A673 (cell line): ENCODE measurements at places on chromosomes 3 and 15. TPM values are rescaled to one million over a fixed set of nuclear protein-coding genes. Genes with fewer than 3 reads are reported as not detected.

DNA sequence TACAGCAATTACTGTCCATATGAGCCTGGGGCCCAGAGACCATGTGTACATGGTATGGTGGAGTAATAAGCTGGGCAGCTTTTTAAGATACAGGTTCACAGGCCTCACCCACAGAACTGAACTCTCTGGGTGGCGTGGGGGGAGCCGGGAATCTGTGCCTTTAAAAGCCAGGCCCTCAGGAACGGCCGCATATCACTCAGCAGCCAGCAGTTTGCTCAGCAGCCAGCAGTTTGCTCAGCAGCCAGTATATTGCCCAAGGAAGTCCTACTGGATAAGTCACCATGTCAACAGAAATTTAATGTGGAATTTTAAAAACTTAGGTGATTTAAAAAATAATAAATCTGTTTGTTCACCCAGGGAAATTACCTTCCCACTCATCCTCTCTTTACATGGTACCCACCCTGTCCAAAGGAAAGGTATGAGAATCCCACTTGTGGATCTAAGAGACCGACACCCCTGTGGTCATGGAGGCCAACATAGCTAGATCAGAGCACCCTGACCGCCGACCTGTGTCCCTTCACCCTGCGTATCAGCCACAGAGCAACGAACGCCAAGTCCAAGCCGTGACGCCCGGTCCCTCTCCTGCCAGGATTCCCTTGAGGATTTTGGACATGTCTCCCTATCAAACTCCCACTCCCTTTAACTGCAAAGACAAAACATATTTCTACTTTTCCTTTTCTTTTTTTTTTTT lies 95.7 kb upstream of the CHRM5 start:
- no peak overlapping the region for H3K4me3 ChIP-seq
- H3K27me3 ChIP-seq, result no peaks in the 10 kb centered on the region
- H3K4me1 ChIP-seq, result no peaks in the 10 kb centered on the region
- no peak overlapping the region for H3K27ac ChIP-seq
- H3K36me3 ChIP-seq, result no peaks in the 10 kb centered on the region
- DNase-seq, result no peak

- DNase-seq, result peak; percentile 89
- no peak overlapping the region for H3K4me3 ChIP-seq
- no peaks in the 10 kb centered on the region for H3K36me3 ChIP-seq
- H3K27me3 ChIP-seq, result no peaks in the 10 kb centered on the region
- H3K4me1 ChIP-seq, result peaks cover 38% of the 10 kb centered on the region
- no peak overlapping the region for H3K27ac ChIP-seq
Observed at GRCh38 chr3:102229062-102229655, 205.7 kb upstream of the ZPLD1 start.

DNA sequence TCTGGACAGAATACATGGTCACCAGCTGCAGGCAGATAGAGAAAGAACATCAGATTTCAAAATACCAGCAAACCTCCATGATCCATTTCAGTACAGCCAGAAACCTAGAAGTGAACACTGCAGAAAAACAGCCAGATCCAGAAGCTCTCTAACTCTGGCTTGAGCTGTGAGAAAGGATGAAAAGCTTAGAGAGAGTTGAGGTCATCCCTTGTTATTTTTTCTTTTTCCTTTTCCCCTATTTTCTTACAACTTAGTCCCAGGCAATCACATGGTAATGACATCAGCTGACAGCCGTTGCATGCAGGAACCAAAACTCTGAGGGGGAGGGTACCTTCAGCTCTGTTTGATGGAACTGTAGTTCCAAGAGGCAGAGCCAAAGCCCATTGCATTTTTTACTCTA lies 113.2 kb downstream of the TCF12 start:
- H3K36me3 ChIP-seq, result no peaks in the 10 kb centered on the region
- peak overlapping the region; percentile 1 for H3K27ac ChIP-seq
- no peak for DNase-seq
- no peaks in the 10 kb centered on the region for H3K27me3 ChIP-seq

GRCh38 chr3:188605231-188605630 lies 451.3 kb downstream of the LPP start:
- no peaks in the 10 kb centered on the region for H3K27me3 ChIP-seq
- no peaks in the 10 kb centered on the region for H3K4me1 ChIP-seq
- H3K36me3 ChIP-seq, result peaks cover 7% of the 10 kb centered on the region
- DNase-seq, result no peak
- H3K4me3 ChIP-seq, result no peak overlapping the region

- no peak overlapping the region for H3K27ac ChIP-seq
- no peak for DNase-seq
- no peak overlapping the region for H3K4me3 ChIP-seq
- H3K4me1 ChIP-seq, result no peaks in the 10 kb centered on the region
- H3K27me3 ChIP-seq, result no peaks in the 10 kb centered on the region
- H3K36me3 ChIP-seq, result no peaks in the 10 kb centered on the region
Observed at GRCh38 chr3:154850921-154851320, 229.2 kb upstream of the MME start.

- H3K4me1 ChIP-seq, result no peaks in the 10 kb centered on the region
- no peaks in the 10 kb centered on the region for H3K27me3 ChIP-seq
- H3K36me3 ChIP-seq, result no peaks in the 10 kb centered on the region
- H3K4me3 ChIP-seq, result no peak overlapping the region
- DNase-seq, result no peak
Observed at GRCh38 chr3:165903885-165904630, 66.8 kb upstream of the BCHE start.

GRCh38 chr15:52100807-52101442 lies 11.7 kb downstream of the BCL2L10 start:
- no peak overlapping the region for H3K27ac ChIP-seq
- H3K4me1 ChIP-seq, result no peaks in the 10 kb centered on the region
- no peaks in the 10 kb centered on the region for H3K36me3 ChIP-seq
- peak; percentile 86 for DNase-seq
- no peak overlapping the region for H3K4me3 ChIP-seq

DNA sequence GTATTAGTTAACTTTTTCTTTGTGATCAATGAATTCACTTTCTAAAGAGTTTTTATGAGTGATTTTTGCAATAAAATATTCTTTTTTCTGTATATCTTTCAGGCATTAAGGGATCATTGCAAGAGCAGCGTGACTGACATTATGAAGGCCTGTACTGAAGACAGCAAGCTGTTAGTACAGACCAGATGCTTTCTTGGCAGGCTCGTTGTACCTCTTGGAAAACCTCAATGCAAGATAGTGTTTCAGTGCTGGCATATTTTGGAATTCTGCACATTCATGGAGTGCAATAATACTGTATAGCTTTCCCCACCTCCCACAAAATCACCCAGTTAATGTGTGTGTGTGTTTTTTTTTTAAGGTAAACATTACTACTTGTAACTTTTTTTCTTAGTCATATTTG lies 24.4 kb downstream of the SELENOT start:
- DNase-seq, result no peak
- no peak overlapping the region for H3K27ac ChIP-seq
- H3K4me3 ChIP-seq, result no peak overlapping the region

- H3K27ac ChIP-seq, result no peak overlapping the region
- DNase-seq, result no peak
- no peaks in the 10 kb centered on the region for H3K4me1 ChIP-seq
- no peaks in the 10 kb centered on the region for H3K36me3 ChIP-seq
- H3K4me3 ChIP-seq, result no peak overlapping the region
Observed at GRCh38 chr3:156017352-156018030, 102.9 kb upstream of the KCNAB1 start.

GRCh38 chr3:27675287-27675686 lies 46.8 kb downstream of the EOMES start:
- H3K27me3 ChIP-seq, result no peaks in the 10 kb centered on the region
- peak; percentile 19 for DNase-seq

- no peak overlapping the region for H3K4me3 ChIP-seq
- peak; percentile 80 for DNase-seq
- no peaks in the 10 kb centered on the region for H3K27me3 ChIP-seq
- no peak overlapping the region for H3K27ac ChIP-seq
- peaks cover 19% of the 10 kb centered on the region for H3K4me1 ChIP-seq
Observed at GRCh38 chr3:173939331-173939730, 541.8 kb downstream of the NLGN1 start.

GRCh38 chr15:78102741-78103140 lies 10.4 kb downstream of the SH2D7 start:
- H3K4me1 ChIP-seq, result no peaks in the 10 kb centered on the region
- H3K4me3 ChIP-seq, result no peak overlapping the region
- DNase-seq, result no peak
- H3K27ac ChIP-seq, result no peak overlapping the region

- peaks cover 51% of the 10 kb centered on the region for H3K36me3 ChIP-seq
- no peak overlapping the region for H3K27ac ChIP-seq
- no peak overlapping the region for H3K4me3 ChIP-seq
- no peaks in the 10 kb centered on the region for H3K27me3 ChIP-seq
- peaks cover 11% of the 10 kb centered on the region for H3K4me1 ChIP-seq
Observed at GRCh38 chr3:126438186-126438585, 37.5 kb downstream of the ZXDC start.

- no peaks in the 10 kb centered on the region for H3K27me3 ChIP-seq
- H3K4me3 ChIP-seq, result no peak overlapping the region
- H3K36me3 ChIP-seq, result no peaks in the 10 kb centered on the region
- H3K27ac ChIP-seq, result no peak overlapping the region
Observed at GRCh38 chr3:51953445-51953844, 1.7 kb upstream of the GPR62 start.

GRCh38 chr15:84799511-84800187 lies 17.5 kb upstream of the ALPK3 start:
- H3K4me3 ChIP-seq, result no peak overlapping the region
- H3K4me1 ChIP-seq, result no peaks in the 10 kb centered on the region
- peaks cover 41% of the 10 kb centered on the region for H3K36me3 ChIP-seq
- H3K27ac ChIP-seq, result no peak overlapping the region

- H3K4me1 ChIP-seq, result peaks cover 7% of the 10 kb centered on the region
- H3K36me3 ChIP-seq, result no peaks in the 10 kb centered on the region
- no peak for DNase-seq
- no peak overlapping the region for H3K4me3 ChIP-seq
- H3K27ac ChIP-seq, result no peak overlapping the region
Observed at GRCh38 chr15:91520850-91521249, 332.7 kb upstream of the SLCO3A1 start.

GRCh38 chr3:159782724-159783421 lies 205.8 kb upstream of the IL12A start:
- DNase-seq, result no peak
- H3K27ac ChIP-seq, result no peak overlapping the region
- H3K4me3 ChIP-seq, result no peak overlapping the region
- no peaks in the 10 kb centered on the region for H3K36me3 ChIP-seq
- no peaks in the 10 kb centered on the region for H3K27me3 ChIP-seq
- no peaks in the 10 kb centered on the region for H3K4me1 ChIP-seq

- H3K36me3 ChIP-seq, result no peaks in the 10 kb centered on the region
- no peak overlapping the region for H3K4me3 ChIP-seq
- no peaks in the 10 kb centered on the region for H3K4me1 ChIP-seq
- H3K27me3 ChIP-seq, result no peaks in the 10 kb centered on the region
- no peak for DNase-seq
- no peak overlapping the region for H3K27ac ChIP-seq
Observed at GRCh38 chr15:80185152-80185551, 32.4 kb downstream of the FAH start.

DNA sequence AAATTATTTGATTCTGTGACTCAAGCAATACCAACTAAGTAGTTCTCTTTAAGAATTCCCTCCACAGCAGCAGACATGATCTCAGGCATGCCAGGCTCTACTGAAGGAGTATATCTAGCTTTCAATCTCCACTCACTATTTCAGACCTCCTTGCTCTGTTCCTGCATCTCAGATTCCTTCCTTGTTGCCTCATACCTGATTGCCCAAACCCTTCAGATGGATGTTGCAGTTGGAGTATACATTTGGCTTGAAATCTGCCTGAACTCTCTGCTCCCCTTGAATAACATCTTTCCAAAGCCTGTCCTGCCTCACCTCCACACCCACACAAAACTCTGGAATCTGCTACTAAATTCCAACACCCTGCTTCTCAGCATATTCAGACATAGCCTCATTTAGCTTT lies 19.8 kb upstream of the TM4SF4 start:
- H3K4me1 ChIP-seq, result no peaks in the 10 kb centered on the region
- H3K36me3 ChIP-seq, result no peaks in the 10 kb centered on the region
- H3K27me3 ChIP-seq, result no peaks in the 10 kb centered on the region
- DNase-seq, result no peak

DNA sequence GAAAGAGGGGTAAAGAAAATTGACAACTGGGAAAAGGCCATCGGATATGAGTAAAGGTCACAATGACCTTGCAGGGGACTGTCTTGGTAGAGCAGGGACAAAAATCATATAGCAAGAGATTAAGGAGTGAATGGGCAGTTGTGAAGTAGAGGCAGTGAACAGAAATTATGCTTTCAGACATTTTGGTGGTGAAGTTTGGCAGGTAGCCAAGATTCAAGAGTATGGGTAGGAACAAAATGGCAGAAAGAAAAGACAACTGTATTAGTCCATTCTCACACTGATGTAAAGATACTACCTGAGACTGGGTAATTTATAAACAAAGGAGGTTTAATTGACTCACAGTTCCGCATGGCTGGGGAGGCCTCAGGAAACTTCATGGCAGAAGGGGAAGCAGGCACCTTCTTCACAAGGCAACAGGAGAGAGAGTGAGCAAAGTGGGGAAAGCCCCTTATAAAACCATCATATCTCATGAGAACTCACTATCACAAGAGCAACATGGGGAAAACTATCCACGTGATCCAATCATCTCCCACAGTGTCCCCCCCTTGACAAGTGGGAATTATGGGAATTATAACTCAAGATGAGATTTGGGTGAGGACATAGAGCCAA lies 84.0 kb downstream of the CGNL1 start:
- no peak overlapping the region for H3K27ac ChIP-seq
- no peak overlapping the region for H3K4me3 ChIP-seq
- DNase-seq, result peak; percentile 9
- no peaks in the 10 kb centered on the region for H3K27me3 ChIP-seq
- no peaks in the 10 kb centered on the region for H3K36me3 ChIP-seq

DNA sequence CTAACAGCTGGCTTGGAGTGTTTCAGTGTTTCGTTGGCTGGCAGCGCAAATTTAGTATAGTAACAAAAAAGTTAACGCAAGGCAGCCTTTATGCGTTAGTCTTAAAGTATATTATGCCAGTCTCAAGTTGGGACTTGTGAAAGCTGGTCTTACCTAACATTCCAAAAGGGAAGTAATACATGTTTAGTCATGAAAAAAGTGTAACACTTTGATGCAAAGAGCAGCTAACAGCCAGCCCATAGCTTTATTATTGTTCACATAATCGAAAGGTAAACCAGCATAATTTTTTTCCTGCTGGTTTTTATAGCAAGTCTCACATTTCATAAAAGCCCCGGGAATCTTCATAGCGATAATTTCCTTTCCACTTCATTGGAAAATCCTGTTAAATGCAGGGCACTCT lies 2.4 kb upstream of the GPR87 start:
- H3K4me1 ChIP-seq, result peaks cover 8% of the 10 kb centered on the region
- H3K4me3 ChIP-seq, result no peak overlapping the region
- H3K27ac ChIP-seq, result no peak overlapping the region
- no peak for DNase-seq
- H3K36me3 ChIP-seq, result no peaks in the 10 kb centered on the region
- H3K27me3 ChIP-seq, result no peaks in the 10 kb centered on the region

Gene FBXO40
- total RNA-seq, result not detected in 2 replicates

Gene ECE2
- total RNA-seq, result not detected in 2 replicates

Gene ARL6
- total RNA-seq, result 8.1 and 8.4 TPM in 2 replicates

Gene STARD9
- total RNA-seq, result 12.0 and 16.4 TPM in 2 replicates

Gene GATM
- 9.5 and 11.0 TPM in 2 replicates for total RNA-seq

Gene GPR149
- not detected in 2 replicates for total RNA-seq

Gene ESYT3
- 0.15 and 0.31 TPM in 2 replicates for total RNA-seq

Gene ARPIN
- 5.6 and 5.9 TPM in 2 replicates for total RNA-seq

Gene CHL1
- total RNA-seq, result not detected in 2 replicates
